Inflammatory macrophage (primary cell): ENCODE measurements at places on chromosomes 5 and 9.
A peak's percentile ranks its signal among the peaks of the same experiment; 100 is the strongest.

GRCh38 chr5:154517181-154517580 lies 39.2 kb upstream of the HAND1 start:
- DNase-seq, result no peak

DNA sequence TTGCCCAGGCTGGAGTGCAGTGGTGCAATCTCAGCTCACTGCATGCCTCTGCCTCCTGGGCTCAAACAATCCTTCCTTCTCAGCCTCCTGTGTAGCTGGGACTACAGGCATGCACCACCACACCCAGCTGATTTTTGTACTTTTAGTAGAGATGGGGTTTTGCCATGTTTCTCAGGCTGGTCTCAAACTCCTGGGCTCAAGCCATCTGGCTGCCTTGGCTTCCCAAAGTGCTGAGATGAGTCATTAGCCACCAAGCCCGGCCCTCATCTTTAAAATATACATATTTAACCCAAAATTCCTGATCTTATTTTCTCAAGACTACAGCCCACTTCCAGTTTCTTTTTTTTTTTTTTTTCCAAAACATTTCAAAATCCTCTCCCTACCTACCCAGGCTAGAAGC lies 31.7 kb upstream of the MINAR2 start:
- DNase-seq, result no peak

DNA sequence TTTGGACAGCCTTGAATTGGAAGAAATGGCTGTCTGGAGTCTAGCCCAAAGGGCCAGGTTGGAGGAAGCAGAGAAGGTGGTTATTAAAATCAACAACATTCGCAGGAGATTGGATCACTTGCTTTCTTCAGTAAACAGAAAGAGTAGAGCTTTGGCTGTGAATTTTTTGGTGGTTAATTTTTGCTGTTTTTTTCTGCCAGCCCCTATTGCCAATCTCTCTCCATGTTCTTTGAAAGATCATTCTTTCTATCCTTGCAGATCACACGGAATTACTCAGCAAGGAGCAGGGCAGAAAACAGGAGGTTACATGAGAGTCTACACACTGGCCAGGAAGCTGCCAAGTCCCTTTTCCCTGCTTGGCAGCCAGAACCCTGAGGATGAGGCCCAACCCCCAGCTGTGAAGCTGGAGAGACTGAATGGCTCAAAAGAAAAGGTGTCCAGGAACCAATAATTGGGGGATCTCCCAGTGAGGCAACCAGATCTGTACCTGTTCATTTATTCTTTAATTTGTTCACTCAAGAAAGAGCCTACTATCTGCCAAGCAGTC lies 13.0 kb downstream of the GLRX start:
- DNase-seq, result no peak

- DNase-seq, result no peak
Observed at GRCh38 chr5:16819522-16820167, 116.4 kb downstream of the MYO10 start.

GRCh38 chr9:134057307-134057657 lies 10.5 kb downstream of the BRD3 start:
- no peak for DNase-seq

GRCh38 chr5:95285409-95285755 lies 488 bp upstream of the MCTP1 start:
- no peak for DNase-seq

DNA sequence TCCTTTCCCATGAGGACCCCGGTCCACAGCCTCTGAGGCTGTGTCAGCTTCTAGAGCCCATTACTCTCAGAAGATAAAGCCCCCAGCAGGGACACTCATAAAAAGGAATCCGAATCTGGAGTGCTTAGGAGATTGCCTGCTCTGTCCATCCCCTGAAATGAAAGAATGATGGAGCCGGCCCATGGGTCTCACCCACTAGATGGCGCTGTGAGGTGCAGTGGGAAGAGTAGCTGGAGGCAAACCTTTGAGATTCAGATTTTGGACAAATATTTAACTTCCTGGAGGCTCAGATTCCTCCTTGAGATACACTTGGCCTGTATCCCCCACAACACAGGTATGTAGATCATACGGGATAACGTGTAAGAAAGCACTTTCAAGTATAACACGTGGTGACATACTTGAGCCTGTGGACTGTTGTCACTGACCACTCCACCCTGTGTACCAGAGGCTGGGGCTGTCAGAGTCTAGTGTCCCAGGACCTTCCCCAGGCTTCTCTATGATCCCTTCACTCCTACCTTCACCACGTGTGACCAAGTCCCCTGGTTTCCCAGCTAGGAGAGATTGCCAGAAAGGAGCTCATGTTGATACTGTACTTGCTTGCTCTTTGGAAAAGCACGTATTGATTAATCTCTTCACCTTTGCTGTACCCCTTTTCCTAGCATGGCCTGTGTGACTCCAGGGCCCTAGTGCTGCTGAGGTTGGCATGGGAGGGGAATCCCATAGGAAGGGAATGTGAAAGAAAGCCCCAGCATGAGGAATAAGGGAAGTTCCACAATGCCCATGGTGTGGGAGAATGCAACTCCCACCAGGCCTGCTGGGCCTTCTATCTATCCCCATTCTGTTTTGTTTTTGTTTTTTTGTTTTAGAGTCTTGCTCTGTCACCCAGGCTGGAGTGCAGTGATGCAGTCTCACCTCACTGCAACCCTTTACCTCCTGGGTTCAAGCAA lies 32.1 kb downstream of the TRMO start:
- peak; percentile 51 for DNase-seq

GRCh38 chr9:120890320-120891244 lies 13.6 kb upstream of the PHF19 start:
- no peak for DNase-seq

DNA sequence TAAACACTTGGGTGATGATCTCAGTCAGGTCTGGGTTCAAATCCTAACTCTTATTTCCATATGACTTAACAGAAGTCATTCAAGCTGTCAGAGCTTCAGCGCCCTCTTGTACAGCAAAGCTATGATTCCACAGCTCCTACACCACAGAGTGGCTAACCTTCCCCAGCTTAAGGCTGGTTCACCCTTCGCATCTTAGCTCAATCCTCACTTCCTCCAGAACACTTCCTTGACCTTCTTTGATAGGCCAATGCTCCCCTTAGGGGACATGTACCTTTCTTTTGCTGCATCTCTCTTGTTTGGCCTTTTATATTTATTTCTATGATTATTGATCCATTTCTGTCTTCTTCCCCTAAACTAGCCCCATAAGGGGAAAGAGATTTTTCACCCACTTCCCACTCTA lies 57.0 kb downstream of the RASEF start:
- DNase-seq, result no peak

- no peak for DNase-seq
Observed at GRCh38 chr9:135487281-135488012, 7.9 kb downstream of the PPP1R26 start.

DNA sequence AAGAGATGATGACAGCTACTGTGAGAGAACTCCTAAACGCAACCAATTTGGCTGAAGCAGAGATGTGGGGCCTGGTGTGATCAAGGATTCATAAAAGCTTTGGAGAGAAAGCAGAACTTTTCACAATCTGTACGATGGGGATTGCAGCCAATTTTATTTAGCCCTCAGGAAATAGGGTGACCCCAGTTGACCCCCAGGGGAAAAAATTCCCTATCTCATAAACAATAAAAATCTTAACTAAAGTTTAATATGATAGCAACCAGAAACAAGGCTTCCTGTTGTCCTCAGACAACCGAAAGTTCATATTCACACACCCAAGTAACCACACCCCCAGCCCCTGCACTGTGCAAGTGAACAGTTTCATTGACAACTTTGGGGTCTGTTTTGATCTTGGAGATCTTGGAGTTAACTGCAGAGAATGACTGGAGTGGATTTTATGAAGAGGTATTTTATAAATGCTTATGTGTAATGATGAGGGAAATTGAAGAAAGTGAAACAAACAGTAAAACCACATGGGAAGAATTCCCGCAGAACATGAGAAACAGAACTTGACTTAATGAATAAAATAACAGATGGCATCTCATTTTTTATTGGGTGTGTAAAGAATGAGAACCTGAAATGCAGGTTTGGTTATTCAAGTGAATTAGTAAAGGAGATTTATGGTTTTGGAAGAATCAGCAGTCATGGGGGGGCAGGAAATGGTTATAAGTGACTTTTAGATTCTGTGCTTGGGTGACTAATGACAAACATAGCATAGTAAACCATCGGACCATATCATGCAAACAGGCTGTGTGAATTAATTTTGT lies 94.5 kb downstream of the PDE4D start:
- DNase-seq, result no peak

DNA sequence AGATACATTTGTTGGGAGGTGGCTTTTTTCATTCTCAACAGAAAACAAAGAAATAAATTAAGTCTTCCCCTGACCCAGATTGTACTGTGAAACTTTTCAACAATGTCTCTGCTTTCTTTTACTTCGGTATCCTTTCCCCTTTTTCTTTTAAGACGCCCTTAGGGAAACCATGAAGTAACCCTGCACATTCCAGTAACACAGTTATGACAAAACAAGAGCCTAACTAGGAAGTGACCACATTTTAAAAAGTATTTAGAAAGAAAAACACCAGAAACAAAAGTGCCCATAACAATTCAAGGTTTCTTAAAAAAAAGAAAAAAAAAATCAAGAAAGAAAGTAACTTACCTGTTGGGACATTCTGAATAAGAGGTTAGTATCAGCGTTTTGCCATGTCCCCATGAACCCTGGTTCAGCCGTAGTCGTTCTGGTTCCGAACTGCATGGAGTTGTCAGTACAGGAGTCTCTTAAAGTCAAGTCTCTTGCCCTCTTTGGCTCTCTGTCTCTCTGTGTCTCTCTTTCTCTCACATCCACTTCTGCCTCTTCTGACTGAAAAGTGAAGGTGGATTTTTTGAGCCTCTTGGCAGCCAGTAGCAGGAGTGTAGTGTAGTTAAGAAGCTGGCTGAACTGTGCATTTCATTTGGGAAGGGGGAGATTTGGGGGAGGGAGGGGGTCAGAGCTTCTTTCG lies 142.9 kb downstream of the BNC2 start:
- no peak for DNase-seq

GRCh38 chr9:34662526-34663302 lies at the start of gene CCL27:
CCL27 (minus strand) TSS chr9:34662657; CDS start chr9:34662633, 24 bp downstream.
- DNase-seq, result no peak

GRCh38 chr5:63822614-63823013 lies 139.6 kb downstream of the HTR1A start:
- DNase-seq, result no peak

- DNase-seq, result no peak
Observed at GRCh38 chr9:68872026-68872501, 141.8 kb downstream of the PRKACG start.

DNA sequence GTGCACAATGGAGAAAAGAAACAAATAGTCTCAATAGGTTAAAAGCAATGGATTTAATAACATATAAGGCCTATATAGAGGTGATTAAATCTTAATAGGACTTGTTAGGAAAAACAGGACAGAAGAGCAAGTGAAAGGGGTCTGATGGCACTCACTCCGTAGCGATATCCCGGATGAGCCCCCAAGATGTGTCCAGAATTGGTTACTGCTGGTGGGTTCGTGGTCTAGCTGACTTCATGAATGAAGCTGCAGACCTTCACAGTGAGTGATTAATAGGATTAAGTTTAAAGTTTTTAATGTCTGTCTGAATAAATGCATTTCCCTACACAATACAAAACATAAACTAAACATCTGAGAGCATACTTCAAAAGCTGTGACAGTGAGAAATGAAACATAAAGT lies 110.4 kb upstream of the FAM174A start:
- no peak for DNase-seq
